DND-41 (cell line): ENCODE measurements at places on chromosomes 12 and 14.
A peak's percentile ranks its signal among the peaks of the same experiment; 100 is the strongest.

- H3K36me3 ChIP-seq = peaks cover 81% of the 10 kb centered on the region
- no peak overlapping the region for H3K4me3 ChIP-seq
- H3K27ac ChIP-seq = no peak overlapping the region
- no peak for DNase-seq
Measured at GRCh38 chr14:72975770-72976169, 49.5 kb downstream of the DCAF4 start.

GRCh38 chr12:28463396-28463795 is 273.1 kb downstream of the CCDC91 start:
- no peaks in the 10 kb centered on the region for H3K4me1 ChIP-seq
- H3K27me3 ChIP-seq = no peaks in the 10 kb centered on the region
- no peak overlapping the region for H3K4me3 ChIP-seq
- no peak for DNase-seq
- H3K36me3 ChIP-seq = peaks cover 28% of the 10 kb centered on the region; the same call in 1 of the 2 replicates
- H3K27ac ChIP-seq = no peak overlapping the region

DNA sequence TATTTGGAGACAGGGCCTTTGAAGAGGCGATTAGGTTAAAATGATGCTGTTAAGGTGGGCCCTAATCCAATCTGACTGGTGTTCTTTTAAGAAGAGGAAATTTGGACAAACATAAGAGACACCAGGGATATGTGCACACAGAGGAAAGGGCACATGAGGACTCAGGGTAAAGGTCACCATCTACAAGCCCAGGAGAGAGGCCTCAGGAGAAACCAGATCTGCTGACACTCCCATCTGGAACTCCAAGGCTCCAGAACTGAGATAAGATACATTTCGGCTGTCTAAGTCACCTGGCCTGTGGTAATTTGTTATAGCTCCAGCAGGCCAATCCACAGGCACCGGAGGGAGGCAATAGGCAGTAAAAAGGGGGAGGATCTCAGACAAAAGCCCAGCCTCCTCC is 48.6 kb downstream of the KICS2 start:
- no peaks in the 10 kb centered on the region for H3K4me1 ChIP-seq
- no peak overlapping the region for H3K27ac ChIP-seq
- H3K27me3 ChIP-seq = no peaks in the 10 kb centered on the region
- DNase-seq = no peak
- no peaks in the 10 kb centered on the region for H3K36me3 ChIP-seq

- no peak for DNase-seq
- H3K27me3 ChIP-seq = no peaks in the 10 kb centered on the region
- H3K4me1 ChIP-seq = no peaks in the 10 kb centered on the region
Measured at GRCh38 chr12:64261813-64262212, 39.7 kb upstream of the KICS2 start.

- no peaks in the 10 kb centered on the region for H3K4me1 ChIP-seq
- H3K4me3 ChIP-seq = no peak overlapping the region
- no peak overlapping the region for H3K27ac ChIP-seq
- no peak for DNase-seq
Measured at GRCh38 chr12:108239378-108239777, 99.7 kb downstream of the CMKLR1 start.

- no peak overlapping the region for H3K4me3 ChIP-seq
- no peaks in the 10 kb centered on the region for H3K36me3 ChIP-seq
- H3K4me1 ChIP-seq = no peaks in the 10 kb centered on the region
- H3K27ac ChIP-seq = no peak overlapping the region
- no peaks in the 10 kb centered on the region for H3K27me3 ChIP-seq
Measured at GRCh38 chr12:110636516-110636915, 22.6 kb downstream of the TCTN1 start.

DNA sequence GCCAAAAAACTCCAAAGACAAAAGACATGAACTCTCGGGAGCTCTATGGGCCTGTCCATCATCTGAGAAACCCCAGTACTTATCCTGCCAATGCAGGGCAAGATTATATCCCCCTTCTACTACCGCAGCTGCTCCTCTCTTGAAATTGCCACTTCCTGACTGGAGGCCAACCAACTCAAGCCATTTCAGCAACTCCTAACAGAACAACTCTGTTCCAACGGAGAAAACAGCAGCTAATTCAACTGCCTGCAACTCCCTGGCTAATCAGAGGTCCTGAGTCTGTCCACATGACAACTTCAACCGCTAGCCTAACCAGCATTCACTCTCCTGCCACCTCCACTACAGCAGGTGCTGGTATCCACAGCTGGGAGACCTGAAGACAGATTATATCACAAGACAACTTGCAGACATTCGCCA is 24.1 kb downstream of the CEP83 start:
- H3K27me3 ChIP-seq = no peaks in the 10 kb centered on the region
- peaks cover 27% of the 10 kb centered on the region for H3K4me1 ChIP-seq
- H3K36me3 ChIP-seq = peaks cover 3% of the 10 kb centered on the region; the same call in 1 of the 2 replicates
- peak overlapping the region; percentile 42 for H3K4me3 ChIP-seq
- DNase-seq = peak; percentile 81

GRCh38 chr14:103696070-103696402 is 19.2 kb downstream of the XRCC3 start:
- no peak for DNase-seq
- no peak overlapping the region for H3K27ac ChIP-seq
- H3K4me1 ChIP-seq = no peaks in the 10 kb centered on the region
- H3K27me3 ChIP-seq = no peaks in the 10 kb centered on the region

DNA sequence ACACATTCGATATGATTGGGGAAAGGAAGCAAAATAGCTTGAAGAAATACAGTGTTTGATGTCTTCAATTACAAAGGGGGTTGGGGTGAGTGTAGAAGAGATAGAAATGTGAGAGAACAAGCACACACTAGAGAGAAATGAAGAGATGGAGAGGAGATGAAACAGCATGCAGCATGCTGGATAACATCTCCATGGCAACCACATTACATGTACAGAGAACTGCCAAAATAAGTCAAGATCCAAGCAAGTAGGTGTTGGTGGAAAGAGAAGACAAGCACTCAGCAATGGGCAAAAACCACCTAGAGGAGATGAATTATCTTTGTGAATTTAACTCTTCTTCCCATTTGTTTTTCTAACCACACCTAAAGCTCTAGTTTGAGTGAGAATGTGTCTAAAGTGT is 289.8 kb downstream of the GRIN2B start:
- DNase-seq = no peak
- H3K27ac ChIP-seq = no peak overlapping the region
- no peaks in the 10 kb centered on the region for H3K27me3 ChIP-seq
